ENCODE measurements at places on chromosomes 4 and X. TPM values are rescaled to one million over a fixed set of nuclear protein-coding genes. Genes with fewer than 3 reads are reported as not detected.

Gene MAGEA2B
- not detected for total RNA-seq

Gene MTNR1A
- total RNA-seq, result not detected

Gene RAB40A
- total RNA-seq, result 2.5 TPM

Gene PLS3
- 69.4 TPM for total RNA-seq

Gene BEX1
- total RNA-seq, result 2.0 TPM

Gene ADAMTS3
- 2.9 TPM for total RNA-seq

Gene VGLL1
- total RNA-seq, result 2.5 TPM

Gene CT45A2
- not detected for total RNA-seq

Gene RBMXL3
- not detected for total RNA-seq

DNA sequence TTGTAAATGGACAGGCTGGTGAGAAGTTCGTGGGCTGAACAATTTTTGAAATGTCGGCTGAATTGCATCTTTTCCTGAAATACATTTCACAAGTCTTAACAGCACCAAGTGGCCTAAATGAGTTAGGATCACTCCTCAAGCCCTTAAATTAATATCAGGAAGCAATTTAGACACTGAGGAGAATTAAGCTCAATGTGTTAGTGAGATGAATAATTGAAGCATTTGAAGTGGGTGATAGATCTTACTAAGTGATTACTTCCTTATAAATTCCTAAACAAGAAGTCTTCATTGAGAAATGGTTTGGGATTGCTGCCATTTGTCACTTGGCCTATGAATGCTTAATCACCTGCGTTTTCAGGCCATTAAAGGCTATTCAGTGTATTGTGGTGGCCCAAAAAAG, 116.8 kb downstream of the NAA11 start:
- no peak for DNase-seq

DNA sequence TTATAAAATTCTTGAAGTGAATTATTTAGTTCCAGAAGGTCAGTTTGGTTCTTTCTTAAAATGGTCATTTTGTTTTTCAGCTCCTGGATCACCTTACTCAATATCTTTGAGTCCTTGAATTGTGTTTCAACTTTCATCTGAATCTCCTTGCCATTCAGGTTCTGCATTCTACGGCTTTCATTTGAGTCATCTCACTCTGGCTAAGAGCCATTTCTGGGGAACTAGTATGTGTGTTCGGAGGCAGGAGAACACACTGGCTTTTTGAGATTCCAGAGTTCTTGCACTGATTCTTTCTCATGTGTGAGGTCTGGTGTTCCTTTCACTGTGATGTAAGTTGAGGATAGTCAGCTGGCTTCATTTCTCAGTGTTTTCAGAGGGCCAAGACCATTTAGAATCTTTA, 708.4 kb upstream of the FRG1 start:
- DNase-seq, result no peak

DNA sequence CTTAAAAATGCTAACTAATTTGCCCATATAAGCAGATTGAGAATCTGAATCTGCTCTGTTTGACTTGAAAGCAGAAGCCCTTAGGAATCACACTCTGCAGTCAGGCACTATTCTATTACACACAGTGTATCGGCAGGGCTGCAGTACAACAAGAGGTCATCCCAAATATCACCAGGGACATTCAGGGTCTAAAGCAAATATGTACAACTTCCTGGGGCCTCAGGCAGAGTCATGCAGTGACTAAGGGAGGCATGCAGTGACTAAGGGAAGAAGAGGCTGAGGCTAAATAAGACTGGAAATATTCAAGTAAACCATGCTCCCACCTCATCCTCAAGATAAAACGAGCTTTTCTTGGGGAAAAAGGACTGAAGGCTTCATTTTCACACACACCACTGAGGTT, 20.9 kb downstream of the MAPK10 start:
- DNase-seq, result no peak

DNA sequence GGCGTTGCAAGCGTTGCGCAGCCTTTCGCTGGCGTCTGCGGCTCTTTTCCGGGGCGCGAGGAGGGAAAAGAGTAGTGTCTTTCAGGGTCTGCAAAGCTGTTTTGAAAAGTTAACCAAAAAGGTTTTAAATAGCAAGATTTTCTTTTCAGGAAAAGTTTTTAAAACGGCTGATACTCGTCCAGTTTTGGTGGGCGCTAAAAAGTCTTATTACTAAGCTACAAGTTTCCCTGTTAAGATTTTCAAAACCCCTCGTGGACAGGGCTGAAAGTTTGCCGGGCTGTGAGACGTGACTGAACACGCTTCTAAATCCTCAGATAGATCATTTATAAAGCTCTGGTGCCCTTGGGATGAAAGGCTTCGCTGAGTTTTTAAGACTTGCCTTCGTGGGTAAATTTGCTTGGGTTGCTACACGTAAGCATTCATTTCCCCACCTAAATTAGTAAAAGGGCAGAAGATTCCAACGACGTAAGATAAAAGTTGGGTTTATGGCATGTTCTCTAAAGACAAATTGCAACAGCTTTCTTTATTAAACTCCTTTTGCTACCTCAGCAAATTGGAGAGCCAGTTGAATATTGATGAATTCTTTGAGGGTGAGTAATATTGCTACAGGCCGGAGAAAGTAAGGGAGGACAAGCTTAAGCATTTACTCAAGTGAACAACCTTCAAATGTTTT, 91.5 kb downstream of the HPRT1 start:
- DNase-seq, result no peak

GRCh38 chr4:6753103-6753560, 29.4 kb upstream of the KIAA0232 start:
- DNase-seq, result no peak

GRCh38 chr4:25098964-25099891, 61.0 kb downstream of the SEPSECS start:
- DNase-seq, result no peak

DNA sequence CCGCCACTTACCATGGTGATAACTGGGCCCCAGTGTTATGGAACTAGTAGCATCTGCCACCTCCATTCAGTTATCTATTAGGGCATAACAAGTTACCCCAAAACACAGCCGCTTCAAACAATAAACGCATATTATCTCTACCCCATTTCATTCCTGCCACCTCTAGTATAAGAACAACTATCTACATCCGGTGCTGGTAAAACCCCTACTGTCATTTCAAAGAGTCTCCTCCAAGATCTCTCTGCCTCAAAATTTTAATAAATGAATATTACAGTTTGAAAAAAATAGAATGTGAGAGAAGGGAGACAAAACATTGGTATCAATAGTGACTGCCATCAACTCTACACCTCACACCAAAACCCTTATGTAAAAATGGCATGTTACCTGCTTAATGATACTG, 35.5 kb upstream of the RBPJ start:
- no peak for DNase-seq

DNA sequence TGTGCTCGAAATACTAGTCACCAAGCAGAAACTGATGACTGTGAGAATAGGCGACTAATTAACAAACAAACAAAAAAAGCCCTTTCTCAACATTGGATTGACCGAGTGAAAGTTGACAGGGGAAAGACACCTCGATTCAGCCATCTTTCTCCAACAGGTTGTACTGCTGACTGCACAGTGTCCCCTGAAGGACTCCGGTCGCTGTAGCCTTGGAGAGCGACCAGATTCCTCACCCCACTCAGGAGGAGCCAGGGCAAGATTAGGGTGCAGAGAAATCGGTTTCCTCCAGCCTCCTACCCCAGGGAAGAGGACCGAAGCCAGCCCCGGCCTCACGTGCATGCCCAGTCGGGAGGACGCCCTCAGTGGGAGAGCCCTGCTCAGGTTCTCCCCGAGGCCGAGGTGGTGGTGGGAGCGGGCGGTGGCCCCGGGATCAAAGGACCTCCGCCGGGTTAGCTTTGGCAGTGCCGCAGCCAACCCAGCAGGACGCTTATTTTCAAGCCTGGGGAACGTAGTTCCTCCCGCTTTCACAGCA, 1.1 kb upstream of the RAP1GDS1 start:
- peak; percentile 28 for DNase-seq

DNA sequence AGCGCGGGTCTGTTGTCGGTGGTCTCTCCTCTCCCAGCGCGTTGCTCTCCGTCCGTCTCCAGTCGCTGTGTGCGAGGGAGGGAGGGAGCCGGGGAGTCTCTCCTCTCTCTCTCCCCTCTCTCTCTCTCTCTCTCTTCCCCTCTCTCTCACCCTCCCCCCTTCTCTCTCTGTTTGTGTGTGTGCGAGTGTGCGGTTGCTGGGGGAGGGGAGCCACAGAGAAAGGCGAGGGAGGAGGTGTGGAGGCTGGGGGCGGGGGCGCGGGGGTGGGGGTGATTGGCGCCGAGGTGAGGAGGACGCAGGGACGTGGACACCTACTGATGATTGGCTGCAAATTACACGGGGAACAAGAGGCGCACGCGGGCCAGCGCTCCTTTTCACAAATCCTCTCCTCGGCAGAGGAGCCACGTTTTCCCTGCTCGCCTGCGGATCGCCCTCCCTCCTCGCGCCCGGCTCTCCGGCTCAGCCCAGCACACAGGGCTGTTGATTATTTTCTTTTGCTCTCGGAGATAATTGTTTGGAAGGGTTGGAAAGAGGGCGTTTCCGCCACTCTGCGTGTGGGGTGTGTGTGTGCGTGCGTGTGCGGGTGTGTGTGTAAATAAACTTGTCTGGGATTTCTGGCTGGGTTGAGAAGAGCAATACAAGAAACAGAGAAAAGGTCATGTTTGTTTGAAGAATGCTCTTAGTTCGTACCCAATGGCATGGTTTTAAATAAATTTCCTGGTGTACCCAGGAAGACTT, at the start of gene CXXC4:
TSS of gene CXXC4 (minus strand) at position 73 of the 738 bp plus-strand sequence. CDS start 3,092 bp downstream, outside the sequence.
- DNase-seq, result peak; percentile 65

DNA sequence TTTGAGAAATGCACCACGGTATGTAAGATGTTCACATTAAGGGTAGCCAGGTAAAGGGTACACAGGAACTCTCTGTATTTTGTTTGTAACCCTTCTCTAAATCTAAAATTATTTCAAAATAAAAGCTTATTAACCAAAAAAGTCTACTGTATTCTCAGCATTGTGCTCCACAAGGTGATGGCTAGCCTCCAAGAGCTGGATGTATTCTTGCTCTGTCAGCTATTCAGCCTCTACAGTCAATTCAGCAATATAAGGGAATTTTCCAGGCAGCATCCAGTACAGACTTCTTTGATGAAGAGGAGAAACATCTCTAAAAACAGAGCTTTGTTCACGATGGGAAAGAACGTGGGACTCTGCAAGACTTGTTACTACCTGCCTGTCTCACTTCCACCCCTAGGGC, 63.5 kb upstream of the MAOA start:
- DNase-seq, result no peak

DNA sequence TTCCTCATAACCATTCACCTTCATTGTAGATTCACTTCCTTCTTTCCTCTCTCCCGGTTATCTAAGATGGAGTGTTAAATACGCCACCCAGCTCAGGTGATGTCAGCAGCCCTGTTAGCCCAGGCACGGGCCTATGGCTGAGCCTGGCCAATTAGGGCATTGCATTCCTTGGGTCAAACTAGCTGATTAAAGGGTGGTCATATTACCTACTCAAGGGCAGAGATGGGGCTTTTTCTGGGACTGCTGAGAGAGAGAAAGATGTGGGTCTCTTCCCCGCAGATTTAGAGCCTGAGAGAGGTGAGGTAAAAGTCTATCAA, 39.9 kb upstream of the AFAP1 start:
- no peak for DNase-seq

DNA sequence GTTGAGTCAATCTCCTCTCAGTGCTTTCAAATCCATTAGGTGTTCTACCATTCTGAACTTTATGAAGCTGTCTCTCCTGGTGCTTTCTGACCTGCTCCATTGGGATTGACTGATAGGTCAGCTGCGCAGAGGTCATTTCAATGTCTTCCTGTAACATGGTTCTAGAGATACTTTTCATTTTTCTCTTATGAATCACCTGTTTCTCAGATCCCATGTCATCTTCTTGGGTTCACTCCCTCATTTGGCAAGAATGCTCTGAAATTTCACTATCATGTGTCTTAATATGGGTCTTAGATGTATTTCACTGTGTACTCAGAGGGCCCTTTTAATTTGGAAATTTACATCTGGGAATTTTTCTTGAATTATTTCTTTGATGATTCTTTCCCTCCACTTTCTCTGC, 13.8 kb upstream of the PGM2 start:
- no peak for DNase-seq

GRCh38 chr4:152778656-152779512, 646 bp downstream of the TIGD4 start:
- DNase-seq, result peak; percentile 49

GRCh38 chr4:52606726-52607125, 52.4 kb downstream of the USP46 start:
- DNase-seq, result no peak

GRCh38 chrX:37918703-37919102, 71.3 kb upstream of the DYNLT3 start:
- no peak for DNase-seq

DNA sequence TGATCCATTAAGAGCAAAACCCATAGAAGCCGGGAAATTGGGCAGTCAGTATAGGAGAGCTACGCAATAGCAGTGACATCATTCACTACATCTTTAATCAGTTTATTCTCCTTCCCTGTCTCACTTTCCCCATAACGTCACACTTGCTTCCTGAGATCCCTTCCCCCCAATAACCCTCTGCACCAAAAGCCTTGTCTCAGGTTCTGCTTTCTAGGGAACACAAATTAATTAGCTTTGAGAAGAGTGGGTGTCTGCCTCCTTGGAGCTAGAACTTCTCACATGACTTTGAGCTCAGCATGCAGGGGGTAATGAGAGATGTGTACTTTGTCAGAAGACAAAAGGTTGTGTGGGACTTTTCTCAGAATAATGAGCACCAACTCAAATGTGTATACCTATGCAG, 128.3 kb upstream of the MAOA start:
- DNase-seq, result no peak

- no peak for DNase-seq
These were observed 882.4 kb downstream of the C4orf33 start for GRCh38 chr4:129978315-129978714.

GRCh38 chr4:48024522-48024921, 8.0 kb downstream of the NIPAL1 start:
- no peak for DNase-seq

- no peak for DNase-seq
These were observed 8.1 kb upstream of the DTHD1 start for GRCh38 chr4:36273276-36273675.

DNA sequence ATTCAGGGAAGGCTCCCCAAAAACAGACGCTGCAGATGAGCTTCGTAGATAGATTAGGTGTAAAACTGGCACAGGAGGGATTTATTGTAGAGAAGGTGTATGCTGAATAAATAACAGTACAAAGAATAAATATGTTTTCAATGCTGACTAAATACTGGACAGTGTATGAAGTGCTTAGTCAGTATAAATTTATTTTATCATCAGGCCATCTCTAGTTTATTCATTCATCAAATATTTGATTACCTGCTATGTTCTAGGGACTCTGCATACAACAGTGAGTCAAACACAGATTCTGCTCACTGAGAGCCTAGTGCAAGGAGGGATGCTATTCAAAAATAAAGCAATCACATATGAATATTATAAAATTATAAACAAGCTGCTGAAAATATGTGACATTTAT, 63.6 kb upstream of the TSPAN5 start:
- DNase-seq, result no peak

DNA sequence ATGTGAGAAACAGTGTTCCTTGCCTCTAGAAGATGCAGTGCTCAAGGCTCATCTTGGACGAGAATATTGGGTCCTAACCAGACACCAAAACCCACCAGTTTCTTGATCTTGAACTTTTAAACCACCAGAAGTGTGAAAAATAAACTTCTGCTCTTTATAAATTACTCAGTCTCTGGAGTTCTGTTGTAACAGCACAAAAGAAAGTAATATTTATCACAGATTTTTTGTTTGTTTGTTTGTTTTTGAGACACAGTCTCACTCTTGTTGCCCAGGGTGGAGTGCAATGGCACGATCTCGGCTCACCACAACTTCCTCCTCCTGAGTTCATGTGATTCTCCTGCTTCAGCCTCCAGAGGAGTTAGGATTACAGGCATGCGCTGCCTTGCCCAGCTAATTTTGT, 371.1 kb upstream of the NDST4 start:
- no peak for DNase-seq

Data from breast epithelium (tissue), 4 donors.